ENCODE measurements at places on chromosomes 2 and 18. TPM values are rescaled to one million over a fixed set of nuclear protein-coding genes. Genes with fewer than 3 reads are reported as not detected.

UGT1A5 gene
- total RNA-seq: not detected

POTEJ gene
- 0.60 TPM for total RNA-seq

CFAP65 gene
- total RNA-seq: not detected

IL1R2 gene
- 0.22 TPM for total RNA-seq

DQX1 gene
- total RNA-seq: not detected

HOXD9 gene
- total RNA-seq: 23.8 TPM

KIAA2012 gene
- total RNA-seq: not detected

ITM2C gene
- 26.4 TPM for total RNA-seq

ONECUT2 gene
- total RNA-seq: under 0.01 TPM

ADAM23 gene
- 0.60 TPM for total RNA-seq

POTEI gene
- total RNA-seq: 0.79 TPM

TAF1B gene
- total RNA-seq: 19.2 TPM

GTF2A1L gene
- total RNA-seq: under 0.01 TPM

CHRNG gene
- total RNA-seq: not detected

UGP2 gene
- 182 TPM for total RNA-seq

RIOK3 gene
- total RNA-seq: 57.7 TPM

NYAP2 gene
- total RNA-seq: not detected

CDKL4 gene
- 0.79 TPM for total RNA-seq

PPP4R1 gene
- total RNA-seq: 84.8 TPM

UGT1A3 gene
- not detected for total RNA-seq

Data from lung microvascular endothelial cell (primary cell).